ENCODE measurements at places on chromosomes 4 and X.
A peak's percentile ranks its signal among the peaks of the same experiment; 100 is the strongest.

GRCh38 chr4:28482580-28483270, 1622.1 kb downstream of the STIM2 start:
- no peak for DNase-seq

DNA sequence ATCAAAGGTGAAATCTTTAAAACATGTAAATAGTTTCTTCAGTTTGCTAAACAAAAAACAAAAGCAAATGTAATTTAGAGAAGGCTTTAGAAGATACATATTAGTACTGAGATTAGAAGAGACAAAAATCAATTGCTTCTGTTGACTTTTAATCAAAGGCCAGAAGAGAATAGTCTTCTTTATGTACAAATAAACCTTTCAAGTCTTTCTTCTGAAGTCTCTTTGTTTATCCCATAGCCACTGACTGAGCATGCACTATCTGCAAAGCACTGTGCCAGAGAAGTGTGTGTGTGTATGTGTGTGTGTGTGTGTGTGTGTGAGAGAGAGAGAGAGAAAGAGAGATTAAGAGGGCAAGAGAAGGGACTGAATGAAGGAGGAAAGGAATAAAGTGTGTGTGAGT, 198.4 kb downstream of the GLUD2 start:
- DNase-seq, result no peak

DNA sequence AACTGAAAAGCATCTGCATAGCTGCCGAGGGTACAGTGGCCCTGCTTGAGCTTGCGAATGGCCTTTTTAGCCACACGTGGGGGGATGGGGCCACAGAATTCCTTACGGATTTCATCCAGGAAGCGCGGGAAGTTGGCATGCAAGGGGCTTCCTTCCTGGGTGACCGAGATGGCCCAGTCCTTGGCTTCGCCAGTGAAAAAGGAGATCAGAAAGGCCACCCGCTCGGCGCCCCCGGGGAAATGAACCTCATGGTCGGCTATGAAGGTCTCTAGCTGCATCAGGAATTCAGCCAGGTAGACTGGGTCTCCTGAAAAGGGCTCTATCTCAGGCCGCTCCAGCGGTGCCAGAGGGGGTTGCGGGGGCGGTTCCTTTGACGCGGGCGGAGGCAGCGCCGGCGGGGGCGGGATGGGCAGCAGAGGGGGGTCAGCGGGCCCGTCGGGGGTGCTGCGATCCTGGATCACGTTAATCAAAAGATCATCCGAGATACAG, 909 bp downstream of the RTL5 start:
- DNase-seq, result no peak

DNA sequence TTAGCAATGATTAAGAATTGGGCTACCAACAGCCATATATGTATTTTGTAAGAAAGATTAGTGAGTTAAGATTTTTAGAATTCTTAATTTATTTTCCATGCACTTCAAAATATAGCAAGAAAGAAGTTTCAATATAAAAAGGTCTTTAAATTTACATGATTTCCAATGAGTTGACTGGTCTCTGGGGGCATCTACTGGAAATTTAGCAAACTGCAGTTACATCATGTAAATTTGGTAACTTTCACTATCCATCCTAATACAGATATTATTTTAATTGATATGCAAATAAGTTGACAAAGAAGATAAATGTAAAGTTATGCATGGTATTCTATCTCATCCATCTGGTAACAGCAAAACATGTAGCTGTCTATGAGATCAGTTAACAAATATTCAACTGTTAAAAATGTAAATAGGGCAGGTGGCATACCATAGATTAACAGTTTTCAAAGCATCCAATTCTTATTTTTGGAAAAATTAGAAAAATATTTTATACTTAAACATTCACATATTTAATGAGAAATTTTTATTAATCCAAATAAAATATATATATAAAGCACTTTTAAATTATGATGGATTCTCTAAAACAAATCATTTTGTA, 29.1 kb downstream of the TTC29 start:
- peak; percentile 10 for DNase-seq

- no peak for DNase-seq
These were observed 162.8 kb downstream of the ARHGAP24 start for GRCh38 chr4:85637778-85638177.
